ENCODE measurements at places on chromosomes 16 and 17.

DNA sequence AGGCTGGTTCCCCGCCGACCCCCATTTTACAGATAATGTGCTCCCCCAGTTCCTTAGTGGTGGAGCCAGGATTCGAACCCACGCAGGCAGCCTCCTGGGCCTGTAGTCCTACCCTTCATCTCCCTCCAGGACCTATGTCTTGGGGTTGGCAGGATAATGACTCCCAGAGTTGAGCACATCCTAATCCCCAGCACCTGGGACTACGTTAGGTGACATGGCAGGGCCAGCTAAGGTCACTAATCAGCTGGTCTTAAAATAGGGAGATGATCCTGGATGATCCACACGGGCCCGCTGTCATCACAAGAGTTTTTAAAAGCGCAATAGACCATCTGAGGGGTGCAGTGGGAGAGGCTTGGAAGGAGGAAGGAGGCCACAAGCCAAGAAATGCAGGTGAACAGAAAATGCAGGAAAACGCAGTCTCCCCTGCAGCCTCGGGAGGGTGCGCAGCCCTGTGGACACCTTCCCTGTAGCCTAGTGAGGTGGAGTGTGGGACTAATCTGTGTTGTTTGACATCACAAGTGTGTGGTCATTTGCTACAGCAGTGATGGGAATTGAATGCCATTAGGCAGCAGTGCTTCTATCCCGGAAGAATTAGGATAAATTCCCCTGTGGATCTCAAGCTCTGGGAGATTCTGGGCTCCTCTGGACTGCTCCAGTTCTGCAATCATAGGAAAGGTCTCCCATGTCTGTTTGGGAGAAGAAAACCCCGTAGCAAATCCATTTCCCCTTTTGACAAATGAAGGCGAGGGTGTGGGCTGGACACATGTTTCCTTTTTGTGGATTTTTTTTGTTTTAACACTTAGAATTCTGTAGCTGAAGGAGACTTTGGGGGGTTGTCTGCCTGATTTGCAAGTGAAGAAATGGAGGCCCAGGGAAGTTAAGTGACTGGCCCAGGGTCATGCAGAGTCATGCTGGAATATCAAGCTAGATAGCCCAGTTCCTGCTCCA lies 297.7 kb downstream of the SEC14L1 start:
- no peak for DNase-seq

DNA sequence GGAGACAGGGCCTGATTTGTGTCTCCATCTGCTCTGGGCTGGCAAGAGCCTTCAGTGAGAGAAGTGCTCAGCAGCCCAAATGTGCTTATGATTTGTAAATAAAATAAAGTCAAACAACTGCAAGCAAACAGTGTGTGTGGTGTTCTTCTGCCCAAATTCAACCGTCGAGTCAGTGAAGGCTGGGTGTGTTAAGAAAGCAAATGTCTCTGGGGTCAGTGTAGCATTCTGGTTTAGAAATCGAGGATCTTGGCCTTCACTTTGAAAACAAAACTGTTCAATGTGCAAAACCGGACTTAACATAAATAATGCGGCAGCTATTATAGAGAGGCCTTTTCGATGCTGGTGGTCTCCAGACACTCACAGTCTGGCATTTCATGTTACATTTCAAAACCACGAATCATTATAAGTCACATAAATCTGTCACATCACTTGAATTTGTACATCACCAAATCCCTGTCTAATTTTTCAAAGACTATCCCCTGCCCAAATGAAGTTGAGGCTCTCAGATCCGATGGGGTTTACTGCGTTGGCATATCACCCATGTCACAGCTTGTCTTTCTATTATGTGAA lies 158.6 kb upstream of the MYOCD start:
- no peak for DNase-seq

DNA sequence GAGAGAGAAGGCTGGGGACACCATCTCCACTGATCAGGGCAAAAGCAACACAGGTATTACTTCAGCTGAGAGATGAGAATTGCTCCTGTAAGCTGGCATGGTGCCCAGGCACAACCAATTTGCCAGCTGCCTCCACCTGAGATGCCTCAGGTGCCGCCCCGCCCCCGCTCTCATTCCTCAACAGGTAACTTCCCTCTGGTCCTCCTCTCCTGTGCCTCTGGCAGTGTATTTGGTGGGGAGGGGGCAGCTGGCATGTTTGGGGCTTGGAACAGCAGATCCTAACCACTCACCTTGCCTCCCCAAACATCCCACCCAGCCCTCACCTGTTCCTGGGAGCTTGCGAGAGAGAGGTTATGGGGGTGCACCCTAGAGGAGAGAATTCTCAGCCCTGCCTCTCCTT lies 2.9 kb upstream of the SRCIN1 start:
- no peak for DNase-seq

DNA sequence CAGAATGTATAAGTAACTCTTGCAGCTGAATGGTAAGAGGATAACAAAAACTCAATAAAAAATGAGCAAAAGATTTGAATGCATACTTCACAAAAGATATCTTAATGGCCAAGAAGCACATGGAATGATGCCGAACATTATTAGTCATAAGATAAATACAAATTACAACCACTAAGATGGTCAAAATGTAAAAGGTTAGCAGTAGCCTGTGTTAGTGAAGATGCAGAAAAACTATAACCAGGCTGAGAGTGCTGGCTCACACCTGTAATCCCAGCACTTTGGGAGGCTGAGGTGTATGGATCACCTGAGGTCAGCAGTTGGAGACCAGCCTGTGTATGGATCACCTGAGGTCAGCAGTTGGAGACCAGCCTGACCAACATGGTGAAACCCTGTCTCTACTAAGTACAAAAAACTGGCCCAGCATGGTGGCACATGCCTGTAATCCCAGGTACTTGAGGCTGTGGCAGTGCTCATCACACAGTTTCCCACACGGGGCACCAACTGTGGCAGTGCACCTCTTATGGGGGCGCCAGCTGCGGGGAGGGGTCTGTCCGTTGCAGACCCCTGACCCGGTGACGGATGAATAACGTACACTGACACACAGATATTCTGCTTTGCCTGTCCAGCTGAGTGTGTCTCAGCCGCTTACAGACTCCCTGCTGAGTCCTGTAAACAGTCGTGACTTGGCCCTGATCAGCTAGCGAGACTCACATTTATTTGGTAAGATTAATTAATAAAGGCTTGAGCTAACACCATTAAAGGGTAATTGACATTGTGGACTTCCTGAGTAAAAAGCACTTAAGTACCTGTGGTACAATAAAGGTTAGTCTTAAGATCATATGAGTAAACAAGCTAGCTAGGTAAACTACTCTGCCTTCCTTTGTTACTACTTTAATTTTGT lies 45.7 kb upstream of the FAM20A start:
- no peak for DNase-seq

DNA sequence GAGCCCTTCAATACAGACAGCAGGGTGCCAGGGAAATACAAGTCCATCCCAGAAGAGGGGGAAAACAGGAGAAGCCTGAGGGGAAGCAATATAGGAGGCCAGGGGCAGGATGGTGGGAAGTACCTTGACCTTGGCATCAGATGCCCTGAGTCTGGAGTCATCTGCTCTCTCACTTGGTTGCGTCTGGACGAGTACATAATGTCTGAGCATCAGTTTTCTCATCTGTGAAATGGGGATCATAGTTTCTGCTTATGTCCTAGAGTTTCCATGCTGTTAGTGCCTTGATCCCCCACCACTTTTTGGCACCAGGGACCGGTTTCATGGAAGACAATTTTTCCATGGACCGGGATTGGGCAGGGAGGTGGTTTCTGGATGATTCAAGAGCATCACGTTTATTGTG lies 2.3 kb downstream of the STAT5A start:
- no peak for DNase-seq

All from NCI-H1436 treated with DMSO at 0.1 percent for 48 hours (cell line).